ENCODE measurements at places on chromosomes 12 and 14.

DNA sequence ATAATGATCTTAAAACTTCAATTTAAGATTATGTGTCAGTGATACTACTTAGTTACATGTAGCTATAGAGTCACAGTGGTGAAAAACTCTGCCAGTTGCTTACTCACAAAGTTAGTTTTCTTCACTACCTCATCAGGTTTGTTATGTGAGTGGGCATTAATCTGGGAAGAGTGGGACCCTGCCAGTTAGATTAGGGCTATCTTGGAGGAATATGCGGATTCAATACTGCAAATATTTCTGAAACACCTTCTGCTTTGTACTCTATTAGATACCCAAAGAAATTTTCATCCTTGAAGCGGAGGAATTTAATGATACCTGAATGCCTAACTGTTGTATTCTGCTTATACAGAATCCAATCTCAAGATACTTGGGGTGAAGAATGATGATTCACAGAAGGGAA, 25.1 kb downstream of the ZNF268 start:
- DNase-seq = no peak

GRCh38 chr12:115755061-115755724, 522.3 kb downstream of the MED13L start:
- DNase-seq = no peak

DNA sequence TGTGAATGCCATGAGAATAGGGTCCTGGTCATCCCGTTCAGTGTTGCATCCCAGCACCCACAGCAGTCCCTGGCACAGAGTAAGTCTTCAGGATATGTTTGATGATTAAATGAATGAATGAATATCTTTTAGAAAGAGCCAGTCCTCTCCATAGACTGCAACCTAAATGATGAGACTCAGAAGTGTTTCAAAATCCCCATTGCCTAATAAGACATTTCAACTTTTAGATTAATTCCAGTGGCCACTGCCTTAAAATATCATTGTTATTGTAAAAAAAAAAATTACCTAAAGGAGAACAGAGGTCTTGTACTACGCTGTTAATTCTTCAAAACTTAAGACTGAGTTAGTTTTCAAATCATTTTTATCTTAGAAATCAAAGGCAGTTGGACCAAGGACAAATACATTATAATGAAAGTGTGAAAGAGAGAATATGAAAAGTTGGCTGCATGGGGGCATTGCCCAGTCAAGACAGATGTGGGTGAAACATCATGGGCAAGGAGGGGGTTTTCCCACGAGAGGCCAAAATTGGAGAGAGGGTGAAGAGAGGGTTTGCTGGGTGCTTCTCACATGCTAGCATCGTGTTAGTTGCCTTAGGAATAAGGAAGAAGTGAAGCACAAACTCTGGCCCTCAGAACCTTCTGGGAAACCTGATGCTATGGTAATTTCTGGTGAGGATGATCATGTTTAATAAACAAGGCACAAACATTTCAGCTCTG, 26.3 kb upstream of the CPM start:
- no peak for DNase-seq

DNA sequence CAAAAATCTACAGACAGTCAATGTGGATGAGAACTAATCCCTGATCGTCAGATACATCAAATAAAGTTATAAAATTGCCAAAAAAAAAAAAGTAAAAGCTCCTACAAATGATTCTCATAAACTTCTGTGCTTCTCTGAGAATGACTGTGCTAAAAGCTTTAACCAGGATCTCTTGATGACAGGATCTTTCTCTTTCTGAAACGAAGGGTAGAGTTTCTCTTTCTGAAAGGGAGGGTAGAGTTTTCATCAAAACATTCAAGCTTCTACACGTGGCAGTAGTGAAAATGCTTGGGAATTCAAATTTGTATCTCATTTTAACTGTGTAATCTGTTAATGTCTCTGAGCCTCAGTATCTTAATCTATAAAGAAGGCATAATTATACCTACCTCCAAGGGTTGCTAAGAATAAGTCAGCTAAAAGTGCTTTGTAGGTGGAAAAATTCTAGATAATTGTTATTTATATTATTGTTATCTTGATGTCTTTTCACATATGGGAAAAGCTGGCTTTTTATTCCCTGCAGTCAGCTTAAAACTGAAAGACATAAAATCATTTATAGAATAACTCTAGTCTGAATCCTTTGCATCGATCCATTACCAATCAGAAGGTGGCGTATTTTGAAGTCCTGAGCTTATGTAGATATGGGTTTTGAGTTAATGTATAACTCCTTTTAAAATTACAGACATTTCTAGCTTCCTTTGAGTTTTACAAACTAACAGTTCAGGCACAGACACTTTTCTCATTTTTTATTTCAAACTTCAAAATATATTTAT, 157.4 kb downstream of the DACT1 start:
- DNase-seq = no peak

GRCh38 chr12:52015532-52016041, 8.8 kb downstream of the TAMALIN start:
- DNase-seq = no peak

Measured in NCI-H1417 (cell line).